ENCODE measurements at places on chromosomes 13 and 19.

GRCh38 chr19:55667958-55668357 is 7.1 kb upstream of the EPN1 start:
- no peak for DNase-seq

GRCh38 chr19:8457827-8458226 is 13.1 kb downstream of the HNRNPM start:
- DNase-seq = no peak

GRCh38 chr13:114058051-114058867 is 74.2 kb downstream of the RASA3 start:
- DNase-seq = no peak

- no peak for DNase-seq
Observed at GRCh38 chr19:3055741-3056416, 6.4 kb downstream of the TLE5 start.

DNA sequence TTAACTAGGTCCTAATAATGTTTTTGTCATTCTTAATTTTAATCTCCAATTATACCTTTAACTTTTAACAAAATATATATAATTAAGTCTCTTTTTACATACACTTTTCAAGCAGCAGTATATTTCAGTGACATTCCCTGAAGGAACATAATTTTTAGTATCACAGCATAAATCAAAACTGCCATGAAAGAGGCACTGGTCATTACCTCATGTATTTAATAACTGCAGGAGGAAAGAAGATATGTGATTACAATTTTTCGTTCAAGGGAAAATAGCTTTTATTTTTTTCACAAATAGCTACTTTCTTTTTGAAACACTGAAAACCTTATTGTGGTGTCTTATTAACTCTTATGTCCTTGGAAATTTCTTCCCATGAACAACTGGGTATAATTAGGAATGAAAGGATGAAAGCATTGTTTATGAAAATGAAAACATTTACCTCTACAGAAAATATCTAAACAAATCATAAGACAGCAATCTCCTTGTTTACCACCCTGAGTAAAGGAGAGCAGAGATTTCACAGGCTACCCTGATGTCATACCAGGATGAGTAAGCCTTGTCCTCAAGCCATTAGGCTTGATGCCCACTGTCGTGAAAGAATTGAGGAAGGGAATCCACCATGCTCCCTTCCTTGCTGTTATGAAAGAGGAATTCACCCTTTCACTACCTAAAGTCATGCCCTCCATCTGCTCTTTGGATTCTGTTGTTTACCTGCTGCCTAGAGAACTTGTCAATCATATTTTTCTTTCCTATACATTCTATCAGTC is 877.2 kb upstream of the PCDH20 start:
- DNase-seq = no peak

DNA sequence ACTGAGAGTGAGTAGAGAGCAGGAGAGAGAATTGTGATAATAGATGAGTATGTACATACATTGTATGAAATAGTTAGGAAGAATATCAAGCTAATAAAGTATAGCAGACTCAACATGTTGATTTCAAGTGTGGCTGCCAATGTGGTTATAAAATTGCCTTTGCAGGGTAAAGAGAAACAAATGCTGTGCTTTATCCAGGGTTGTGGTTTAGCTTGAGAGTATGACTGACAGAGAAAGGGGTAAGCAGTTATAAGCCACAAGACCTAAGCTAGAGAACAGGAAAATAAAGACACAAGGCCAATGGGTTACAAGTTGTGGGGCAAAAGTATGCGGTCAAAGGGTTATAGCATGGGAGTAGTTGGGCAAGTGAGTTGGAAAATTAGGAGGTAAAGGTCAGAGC is 1217.5 kb downstream of the DIAPH3 start:
- DNase-seq = no peak

GRCh38 chr19:6069268-6069791 is 41.0 kb downstream of the RFX2 start:
- no peak for DNase-seq

- DNase-seq = no peak
Observed at GRCh38 chr19:45884682-45885555, 1.0 kb downstream of the IRF2BP1 start.

DNA sequence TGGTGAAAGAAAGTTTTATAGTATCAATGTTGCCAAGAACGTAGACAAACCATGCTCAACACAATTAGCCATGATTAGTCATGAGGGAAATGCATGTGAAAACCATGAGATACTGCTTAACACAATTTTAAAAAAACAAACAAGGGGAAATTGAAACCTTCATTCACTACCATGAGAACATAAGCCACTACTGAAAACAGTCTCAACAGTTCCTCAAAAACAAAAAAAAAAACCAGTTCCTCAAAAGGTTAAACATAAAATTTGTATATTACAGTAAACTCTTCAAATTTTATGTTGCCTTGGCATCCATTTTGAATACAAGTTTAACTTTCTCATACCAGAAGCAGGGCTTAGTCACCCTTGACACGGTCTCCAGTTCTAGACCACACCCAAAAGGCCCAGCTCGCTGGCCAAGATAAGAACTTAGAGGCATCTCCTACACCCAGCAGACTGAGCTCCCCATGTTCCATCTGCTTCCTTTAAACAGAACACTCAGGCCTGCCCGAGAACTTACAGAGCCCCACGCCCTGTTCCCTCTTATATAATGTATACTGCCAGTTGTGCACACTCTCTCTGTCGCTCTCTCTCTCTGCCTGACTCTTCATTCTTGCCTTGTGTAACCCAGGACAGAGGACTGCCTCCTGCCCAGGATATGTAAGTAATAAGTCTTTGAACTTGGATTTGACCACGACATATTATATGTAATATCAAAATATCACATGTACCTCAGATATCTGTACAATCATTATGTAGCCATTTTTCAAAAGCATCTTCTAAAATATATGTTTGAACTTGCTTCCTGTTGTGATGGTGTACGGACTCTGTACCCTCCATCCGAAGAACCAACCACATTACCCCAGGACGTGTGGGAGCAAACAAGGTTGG is 67.4 kb downstream of the STK24 start:
- no peak for DNase-seq

- no peak for DNase-seq
Observed at GRCh38 chr13:80497439-80497838, 156.5 kb upstream of the SPRY2 start.

DNA sequence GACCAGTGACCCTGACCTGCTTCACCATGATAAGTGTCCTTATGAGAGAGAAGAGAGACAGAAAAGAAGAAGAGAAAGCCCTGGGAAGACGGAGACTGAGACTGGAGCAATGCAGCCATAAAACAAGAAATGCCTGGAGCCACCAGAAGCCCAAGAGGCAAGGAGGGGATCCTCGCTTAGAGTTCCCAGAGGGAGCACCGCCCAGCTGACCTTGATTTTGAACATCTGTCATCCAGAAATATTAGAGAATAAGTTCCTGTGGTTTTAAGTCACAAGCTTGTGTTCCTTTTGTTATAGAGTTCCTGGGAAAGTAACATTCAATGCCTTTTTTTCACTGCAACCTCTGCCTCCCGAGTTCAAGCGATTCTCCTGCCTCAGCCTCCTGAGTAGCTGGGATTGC is 20.2 kb downstream of the CERS1 start:
- no peak for DNase-seq

- no peak for DNase-seq
Observed at GRCh38 chr13:24181991-24182702, 21.6 kb downstream of the SPATA13 start.

DNA sequence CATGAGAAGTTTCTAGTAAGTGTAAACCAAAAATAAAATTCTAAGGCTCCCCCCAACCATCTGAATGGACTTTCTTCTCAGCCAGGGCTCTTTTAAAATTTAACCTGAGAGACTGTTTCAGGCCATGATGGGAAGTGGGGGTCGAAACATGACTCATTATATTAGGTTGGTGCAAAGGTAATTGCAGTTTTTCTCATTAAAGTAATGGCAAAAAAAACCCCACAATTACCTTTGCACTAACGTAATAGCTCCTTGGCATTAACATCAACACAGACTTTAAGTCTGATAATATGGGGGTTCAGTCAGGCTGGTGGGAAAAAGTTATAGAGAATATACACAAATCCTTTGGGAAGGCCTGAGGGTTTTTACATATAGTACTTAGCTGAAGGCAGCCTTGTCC is 9.4 kb upstream of the SPART start:
- DNase-seq = no peak

DNA sequence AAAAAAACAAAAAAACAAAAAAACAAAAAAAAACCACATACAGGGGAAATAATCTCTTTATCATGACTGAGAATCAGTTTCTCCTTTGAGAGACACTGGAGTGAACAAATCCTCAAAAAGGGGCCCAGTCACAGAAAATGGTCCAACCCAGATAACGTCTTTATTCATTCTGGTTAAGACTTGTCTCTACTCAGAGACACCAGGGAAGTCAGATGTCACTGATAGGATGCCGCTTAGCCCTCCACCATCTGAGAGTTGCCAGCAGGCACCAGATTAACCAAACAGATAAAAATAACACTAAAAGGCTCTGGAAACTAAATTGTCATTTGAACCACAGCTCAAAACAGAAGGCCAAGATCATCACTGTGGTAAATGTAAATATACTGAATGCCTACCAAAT is 1163.4 kb upstream of the ATXN8OS start:
- DNase-seq = no peak

DNA sequence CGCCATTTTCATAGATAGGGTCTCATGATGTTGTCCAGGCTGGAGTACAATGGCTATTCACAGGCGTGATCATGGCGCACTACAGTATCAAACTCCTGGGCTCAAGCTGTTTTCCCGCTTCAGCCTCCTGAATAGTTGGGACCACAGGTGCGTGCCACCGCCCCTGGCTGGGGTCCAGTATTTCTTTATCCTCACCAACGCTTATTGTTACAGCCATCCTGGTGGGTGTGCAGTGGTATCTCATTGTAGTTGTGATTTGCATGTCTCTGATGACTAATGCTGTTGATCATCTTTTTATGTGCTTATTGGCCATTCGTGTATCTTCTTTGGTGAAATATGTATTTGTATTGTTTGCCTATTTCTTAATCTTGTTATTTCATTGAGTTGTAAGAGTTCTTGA is 49.0 kb downstream of the SIPA1L3 start:
- DNase-seq = no peak

- DNase-seq = no peak
Observed at GRCh38 chr19:34489175-34489574, 7.6 kb downstream of the WTIP start.

- no peak for DNase-seq
Observed at GRCh38 chr13:112056739-112057438, 10.1 kb upstream of the SOX1 start.
